ENCODE measurements at places on chromosomes 2 and 18. TPM values are rescaled to one million over a fixed set of nuclear protein-coding genes. Genes with fewer than 3 reads are reported as not detected.

DNA sequence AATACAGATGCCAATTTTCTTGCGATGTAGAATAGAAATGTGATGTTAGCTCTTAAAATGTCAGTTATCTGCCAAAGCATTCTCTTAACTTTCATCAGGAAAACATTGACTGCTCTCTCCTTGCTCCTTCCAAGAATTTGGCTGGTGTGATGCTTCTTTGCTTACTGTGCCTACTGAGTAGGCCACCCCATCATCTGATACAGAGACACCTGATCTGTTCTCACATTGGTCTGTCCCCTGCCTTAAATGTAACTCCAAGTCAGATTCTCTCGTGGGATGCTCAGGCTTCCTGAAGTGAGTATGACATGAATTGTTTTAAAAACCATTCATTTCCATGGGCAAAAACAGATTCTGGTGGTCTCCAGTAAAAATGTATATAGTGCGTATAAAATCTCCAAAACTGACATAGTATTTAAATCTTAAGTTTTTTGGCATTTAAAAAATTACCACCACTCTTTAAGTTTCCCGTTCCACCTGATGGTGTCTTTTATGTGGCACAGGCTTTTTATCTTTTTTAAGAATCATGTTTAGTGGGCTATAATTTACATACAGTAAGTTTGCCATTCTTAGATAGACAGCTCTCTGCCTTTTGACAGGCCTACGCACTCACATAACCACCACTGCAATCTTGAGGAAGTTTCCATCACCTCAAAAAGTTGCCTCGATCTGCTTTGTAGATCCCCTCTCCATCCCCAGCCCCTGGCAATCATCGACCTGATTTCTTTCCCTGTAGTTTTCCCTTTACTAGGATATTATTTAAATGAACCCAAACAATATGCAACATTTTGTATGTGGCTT is 36.6 kb downstream of the UBE2F start:
- H3K27me3 ChIP-seq, result no peaks in the 10 kb centered on the region
- no peak for DNase-seq
- H3K27ac ChIP-seq, result no peak overlapping the region

GRCh38 chr2:236250909-236251579 is 13.2 kb downstream of the ASB18 start:
- H3K36me3 ChIP-seq, result no peaks in the 10 kb centered on the region
- no peaks in the 10 kb centered on the region for H3K4me1 ChIP-seq
- peaks cover 2% of the 10 kb centered on the region for H3K27me3 ChIP-seq
- DNase-seq, result no peak
- H3K27ac ChIP-seq, result no peak overlapping the region

Gene GAREM2
- 2.2 TPM for total RNA-seq

Gene CMPK2
- total RNA-seq, result 38.6 TPM

Gene MOGAT1
- not detected for total RNA-seq

Gene GAL3ST2
- total RNA-seq, result not detected
